ENCODE measurements at places on chromosomes 13 and 19.

DNA sequence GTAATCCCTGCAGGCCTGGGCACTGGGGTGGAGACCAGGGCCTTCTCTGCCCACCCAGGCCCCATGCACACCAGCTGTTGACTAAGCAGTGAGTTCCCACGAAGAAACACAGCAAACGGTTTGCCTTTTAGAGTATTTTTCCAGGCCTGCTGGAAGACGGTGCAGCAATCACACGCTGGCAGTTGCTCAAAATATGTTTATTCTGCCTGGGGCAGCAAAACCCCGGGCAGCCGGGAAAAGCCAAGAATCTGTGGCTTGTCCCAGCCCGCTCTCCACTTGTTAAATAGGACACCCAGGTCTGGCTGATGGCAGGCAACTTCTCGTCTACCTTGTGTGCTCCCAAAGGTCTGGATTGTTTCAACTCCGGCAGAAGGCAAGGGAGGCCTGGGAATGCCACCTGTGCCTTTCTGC lies 40.8 kb downstream of the GGACT start:
- no peak for DNase-seq

- peak; percentile 45 for DNase-seq
Measured at GRCh38 chr13:101341464-101341863, 74.8 kb downstream of the NALCN start.

DNA sequence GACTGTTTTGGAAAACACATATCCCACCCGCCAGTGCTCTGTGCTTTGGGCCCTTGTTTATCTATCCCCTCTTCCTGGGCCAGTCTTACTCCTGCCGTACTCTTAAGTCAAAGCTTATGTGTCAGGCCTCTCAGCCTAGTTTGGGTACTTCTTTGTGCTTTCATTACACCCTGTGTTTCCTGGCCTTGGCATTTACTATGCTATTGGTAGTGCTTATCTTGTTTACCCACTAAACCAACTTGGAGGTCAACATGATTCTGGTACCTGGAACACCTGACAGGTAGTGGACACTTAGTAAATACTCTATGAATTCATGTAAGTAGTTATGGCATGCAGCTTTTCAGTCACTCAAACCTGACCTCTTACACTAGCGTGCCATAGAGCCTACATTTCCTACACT lies 2.4 kb downstream of the POLR1D start:
- no peak for DNase-seq

GRCh38 chr19:53552001-53552721 lies 14.2 kb downstream of the ZNF331 start:
- no peak for DNase-seq

GRCh38 chr13:101308247-101309013 lies 107.9 kb downstream of the NALCN start:
- DNase-seq, result peak; percentile 23

DNA sequence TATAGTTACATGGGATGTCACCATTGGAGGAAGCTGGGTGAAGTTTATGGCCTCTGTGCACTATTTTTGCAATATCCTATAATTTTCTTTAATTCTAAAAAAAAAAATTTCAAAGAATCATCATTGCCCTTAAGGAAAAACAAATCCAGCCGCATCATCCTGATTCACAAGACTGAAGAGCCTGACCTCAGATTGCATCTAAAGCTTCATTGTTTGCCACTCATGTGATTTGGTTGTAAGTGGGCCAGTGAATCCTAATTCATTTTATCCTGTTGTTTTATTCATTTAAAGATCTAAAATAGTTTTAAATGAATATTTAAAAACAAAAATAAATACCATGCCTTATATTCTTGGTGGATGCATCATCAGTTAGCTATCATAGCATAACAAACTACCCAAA lies 504.5 kb downstream of the TBC1D4 start:
- DNase-seq, result no peak

DNA sequence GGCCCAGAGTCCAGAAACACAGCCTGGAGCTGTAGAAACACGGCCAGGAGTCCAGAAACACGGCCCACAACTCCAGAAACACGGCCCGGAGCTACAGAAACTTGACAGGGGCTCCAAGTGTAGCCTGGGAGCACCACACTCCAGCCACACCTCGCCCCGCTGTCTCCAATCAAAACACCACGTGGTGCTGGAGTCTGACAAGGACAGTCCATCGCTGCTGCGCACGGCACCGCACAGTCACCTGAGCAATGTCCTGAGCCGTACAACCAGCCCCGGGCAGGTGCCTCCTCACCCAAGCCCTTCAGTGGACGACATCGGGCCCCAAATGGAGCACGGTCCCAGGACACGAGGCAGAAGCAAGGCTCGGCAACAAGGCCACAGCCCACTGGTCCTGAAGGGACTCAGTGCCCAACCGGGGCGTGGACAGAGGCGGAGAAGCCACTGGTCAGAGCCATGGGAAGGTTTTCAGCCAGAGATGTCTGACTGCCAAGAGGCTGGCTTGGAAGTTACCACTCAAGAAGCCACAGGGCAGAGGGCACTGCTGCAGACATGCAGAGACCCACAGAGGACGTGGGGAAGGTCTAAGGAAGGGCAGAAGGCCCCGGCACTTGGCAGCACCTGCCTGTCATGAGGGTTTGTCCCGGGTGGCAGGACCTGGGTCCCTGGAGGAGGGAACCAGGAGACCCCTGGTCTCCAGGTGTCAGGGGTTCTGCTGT lies 19.7 kb upstream of the PLPP2 start:
- DNase-seq, result no peak

- DNase-seq, result peak; percentile 91
Measured at GRCh38 chr19:55586976-55587668, 6.5 kb upstream of the ZNF579 start.

DNA sequence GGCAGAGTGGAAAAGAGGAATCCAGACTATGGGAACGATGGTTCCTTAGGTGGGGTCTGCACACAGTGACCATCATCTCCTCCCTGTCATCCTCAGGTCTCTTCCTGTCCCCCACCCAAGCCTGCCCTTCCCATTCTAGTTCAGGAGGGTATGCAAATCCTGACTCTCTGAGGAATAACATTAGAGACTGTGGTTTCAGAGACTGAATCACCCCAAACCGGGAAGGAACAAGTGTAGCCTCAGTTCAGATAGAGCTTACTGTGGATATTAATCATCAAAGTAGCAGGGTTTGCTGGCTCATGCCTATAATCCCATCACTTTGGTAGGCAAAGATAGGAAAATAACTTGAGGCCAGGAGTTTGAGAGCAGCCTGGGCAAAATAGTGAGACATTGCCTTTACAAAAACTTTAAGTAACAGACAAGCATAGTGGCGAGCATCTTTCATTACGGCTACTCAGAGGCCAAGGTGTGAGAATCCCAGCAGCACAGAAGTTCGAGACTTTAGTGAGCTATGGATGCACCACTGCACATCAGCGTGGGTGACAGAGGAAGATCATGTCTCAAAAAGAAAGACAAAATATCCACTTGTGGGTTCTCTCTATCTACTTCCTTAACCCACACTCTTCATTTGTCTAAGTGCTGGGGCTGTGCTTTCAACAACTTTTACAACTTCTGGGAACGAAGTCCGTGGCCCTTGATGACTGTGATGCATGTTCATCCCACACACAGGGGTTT lies 19.3 kb upstream of the LGALS13 start:
- DNase-seq, result no peak

DNA sequence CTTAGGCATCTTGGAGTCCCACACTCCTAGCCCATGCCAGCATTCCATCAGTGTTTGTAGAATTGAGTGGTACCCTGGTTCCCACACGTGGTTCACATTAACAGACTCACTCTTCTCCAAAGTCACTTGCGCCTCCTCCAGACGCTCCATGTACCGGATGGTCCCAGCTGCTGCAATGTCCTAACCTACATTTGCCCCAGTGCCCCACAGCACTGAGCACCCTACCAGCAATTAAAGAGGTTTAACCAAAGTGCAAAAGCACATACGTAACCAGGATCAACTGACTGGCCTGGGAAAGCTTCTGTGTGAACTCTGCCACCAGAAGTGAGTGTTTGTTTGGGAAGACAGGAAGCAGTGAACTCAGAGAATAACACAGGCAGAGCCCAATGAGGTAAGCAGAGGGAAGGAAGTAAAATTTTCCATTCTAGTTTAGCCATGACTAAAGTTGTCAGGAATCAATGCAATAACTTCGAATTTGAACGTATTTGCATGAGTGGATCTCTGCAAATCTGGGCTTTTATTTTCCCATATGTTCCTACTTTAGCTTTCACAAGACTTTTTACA lies 7.3 kb upstream of the MEDAG start:
- DNase-seq, result peak; percentile 93

DNA sequence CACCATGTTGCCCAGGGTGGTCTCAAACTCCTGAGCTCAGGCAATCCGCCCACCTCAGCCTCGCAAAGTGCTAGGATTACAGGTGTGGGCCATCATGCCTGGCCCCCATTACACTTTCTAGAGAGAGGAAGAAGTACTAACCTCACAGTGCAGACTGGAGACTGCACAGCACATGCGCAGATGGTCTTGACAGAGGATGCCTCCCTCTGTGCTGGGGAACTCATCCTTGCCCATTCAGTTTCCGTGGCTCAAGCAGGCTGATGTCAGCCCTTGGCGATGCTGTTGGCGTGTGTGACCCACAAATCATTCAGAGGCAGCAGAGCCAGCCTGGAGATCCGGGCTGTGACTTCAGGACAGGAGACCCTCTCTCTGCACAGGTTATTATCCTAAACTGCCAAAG lies 14.6 kb upstream of the FFAR2 start:
- no peak for DNase-seq

DNA sequence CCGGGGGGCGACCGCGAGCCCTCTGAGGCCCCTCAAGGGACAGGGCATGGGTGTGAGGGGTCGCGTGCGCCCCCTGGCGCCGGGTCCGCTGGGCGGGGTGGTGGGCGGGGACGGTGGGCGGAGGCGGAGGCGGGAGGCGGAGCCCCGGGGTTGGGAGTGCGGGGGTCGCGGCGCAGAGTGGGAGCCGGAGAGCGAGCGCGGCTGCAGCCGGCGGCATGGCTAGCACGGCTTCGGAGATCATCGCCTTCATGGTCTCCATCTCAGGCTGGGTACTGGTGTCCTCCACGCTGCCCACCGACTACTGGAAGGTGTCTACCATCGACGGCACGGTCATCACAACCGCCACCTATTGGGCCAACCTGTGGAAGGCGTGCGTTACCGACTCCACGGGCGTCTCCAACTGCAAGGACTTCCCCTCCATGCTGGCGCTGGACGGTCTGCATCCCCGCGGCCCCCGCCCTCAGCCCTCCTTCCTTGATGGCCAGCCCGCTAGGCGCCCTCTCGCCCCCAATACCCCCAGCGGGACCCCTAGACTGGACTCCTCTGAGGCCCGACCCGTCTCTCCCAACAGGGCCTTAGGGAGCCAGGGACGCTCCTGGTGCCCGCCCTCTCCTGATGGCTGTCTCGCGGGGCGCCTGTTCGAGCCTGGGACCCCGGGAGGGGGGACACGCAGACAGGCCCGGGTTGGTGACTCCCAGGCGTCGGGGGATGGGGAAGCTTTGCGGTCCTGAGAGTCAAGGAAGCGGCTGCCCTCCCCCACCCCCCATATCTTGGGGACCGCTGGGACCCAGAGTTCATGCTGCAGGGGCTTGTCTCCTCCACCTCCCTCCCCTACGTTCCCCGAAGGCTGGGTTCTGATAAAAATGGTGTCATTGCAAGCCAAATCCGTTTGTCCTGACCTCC lies at the start of gene CLDN10:
Gene CLDN10 (plus strand): TSS at position 182 of the 903 bp plus-strand sequence. CDS start 34 bp downstream, at position 216.
- DNase-seq, result no peak

DNA sequence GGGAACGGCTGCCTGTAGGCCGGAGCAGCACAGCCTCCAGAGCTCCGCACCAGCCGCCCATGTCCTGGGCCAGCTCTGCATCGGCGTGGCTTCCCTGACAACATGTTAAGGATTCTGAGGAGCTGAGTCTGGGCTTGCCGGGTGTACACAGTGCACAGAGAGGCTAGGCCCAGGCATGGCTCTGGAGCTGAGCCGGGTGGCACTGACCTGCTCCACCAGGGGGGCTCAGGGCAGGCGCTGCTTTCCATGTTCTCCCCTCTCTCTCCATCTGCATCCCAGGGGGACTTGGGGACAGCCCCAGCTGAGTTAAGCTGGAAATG lies 31.6 kb downstream of the AP1M1 start:
- no peak for DNase-seq

- peak; percentile 83 for DNase-seq
Measured at GRCh38 chr13:101552786-101553185, 100.3 kb downstream of the ITGBL1 start.

GRCh38 chr13:27534108-27534980 lies 84.0 kb upstream of the MTIF3 start:
- DNase-seq, result no peak

- DNase-seq, result peak; percentile 33
Measured at GRCh38 chr13:25881971-25882451, 169.8 kb downstream of the SHISA2 start.

DNA sequence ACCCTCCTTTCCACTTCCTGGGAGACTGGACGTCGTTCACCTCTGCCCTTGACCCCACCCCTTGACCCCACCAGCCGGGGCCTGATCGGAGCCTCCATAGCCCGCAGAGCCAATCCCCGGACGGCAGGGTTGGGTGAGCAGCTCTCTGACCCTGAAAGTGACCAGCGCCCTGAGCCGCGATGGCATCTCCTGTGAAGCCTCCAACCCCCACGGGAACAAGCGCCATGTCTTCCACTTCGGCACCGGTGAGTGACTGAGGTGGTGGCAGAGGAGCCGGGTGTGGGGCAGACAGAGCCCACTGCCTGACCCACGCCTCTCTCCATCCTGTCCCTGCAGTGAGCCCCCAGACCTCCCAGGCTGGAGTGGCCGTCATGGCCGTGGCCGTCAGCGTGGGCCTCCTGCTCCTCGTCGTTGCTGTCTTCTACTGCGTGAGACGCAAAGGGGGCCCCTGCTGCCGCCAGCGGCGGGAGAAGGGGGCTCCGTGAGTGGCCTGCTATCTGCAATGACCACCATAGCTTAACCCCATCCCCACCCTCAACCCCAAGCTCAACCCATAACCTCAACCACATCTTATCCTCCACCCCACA lies 10.4 kb downstream of the BCAM start:
- no peak for DNase-seq

- DNase-seq, result peak; percentile 42
Measured at GRCh38 chr19:48933382-48933932, at the start of gene DHDH. DHDH (plus strand) TSS chr19:48933699; CDS start chr19:48933722, 23 bp downstream.

GRCh38 chr19:38385804-38386257 lies 2.0 kb downstream of the GGN start:
- no peak for DNase-seq

GRCh38 chr19:1088416-1089010 lies 6.7 kb downstream of the POLR2E start:
- DNase-seq, result no peak

DNA sequence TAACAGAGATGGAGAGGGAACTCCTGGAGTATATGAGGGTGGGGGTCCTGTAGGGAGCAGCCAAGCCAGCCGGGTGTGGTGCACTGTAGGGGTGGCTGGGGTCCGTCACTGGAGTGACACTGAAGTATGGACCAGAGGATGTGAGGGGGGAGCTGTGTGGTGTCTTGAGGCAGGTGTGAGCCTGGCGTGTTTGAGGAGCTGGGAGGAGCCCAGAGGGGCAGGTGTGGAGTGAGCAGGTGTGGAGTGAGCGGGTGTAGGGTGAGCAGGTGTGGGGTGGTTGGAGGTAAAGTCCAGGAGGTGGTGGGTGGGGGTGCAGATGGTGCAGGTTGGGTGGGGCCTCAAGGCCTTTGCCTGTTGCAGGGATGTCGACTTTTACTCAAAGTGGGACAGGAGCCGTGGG lies 5.9 kb downstream of the B3GNT8 start:
- no peak for DNase-seq

GRCh38 chr19:19485998-19486290 lies 29.4 kb downstream of the TSSK6 start:
- DNase-seq, result no peak

Data from fibroblast of skin of right biceps (primary cell).